ENCODE measurements at places on chromosomes 4 and X. TPM values are rescaled to one million over a fixed set of nuclear protein-coding genes. Genes with fewer than 3 reads are reported as not detected.

The FREM3 gene
- total RNA-seq: 0.36 TPM

The ZNF185 gene
- 8.0 TPM for total RNA-seq

The P2RY4 gene
- total RNA-seq: 1.2 TPM

The ASB5 gene
- total RNA-seq: not detected

The UGT2B7 gene
- not detected for total RNA-seq

The IL2 gene
- total RNA-seq: not detected

All from aorta (tissue), 5 donors.